Activated CD8-positive, alpha-beta memory T cell treated with anti-CD3 and anti-CD28 coated beads for 4 hours (primary cell): ENCODE measurements at places on chromosomes 5 and 9.

DNA sequence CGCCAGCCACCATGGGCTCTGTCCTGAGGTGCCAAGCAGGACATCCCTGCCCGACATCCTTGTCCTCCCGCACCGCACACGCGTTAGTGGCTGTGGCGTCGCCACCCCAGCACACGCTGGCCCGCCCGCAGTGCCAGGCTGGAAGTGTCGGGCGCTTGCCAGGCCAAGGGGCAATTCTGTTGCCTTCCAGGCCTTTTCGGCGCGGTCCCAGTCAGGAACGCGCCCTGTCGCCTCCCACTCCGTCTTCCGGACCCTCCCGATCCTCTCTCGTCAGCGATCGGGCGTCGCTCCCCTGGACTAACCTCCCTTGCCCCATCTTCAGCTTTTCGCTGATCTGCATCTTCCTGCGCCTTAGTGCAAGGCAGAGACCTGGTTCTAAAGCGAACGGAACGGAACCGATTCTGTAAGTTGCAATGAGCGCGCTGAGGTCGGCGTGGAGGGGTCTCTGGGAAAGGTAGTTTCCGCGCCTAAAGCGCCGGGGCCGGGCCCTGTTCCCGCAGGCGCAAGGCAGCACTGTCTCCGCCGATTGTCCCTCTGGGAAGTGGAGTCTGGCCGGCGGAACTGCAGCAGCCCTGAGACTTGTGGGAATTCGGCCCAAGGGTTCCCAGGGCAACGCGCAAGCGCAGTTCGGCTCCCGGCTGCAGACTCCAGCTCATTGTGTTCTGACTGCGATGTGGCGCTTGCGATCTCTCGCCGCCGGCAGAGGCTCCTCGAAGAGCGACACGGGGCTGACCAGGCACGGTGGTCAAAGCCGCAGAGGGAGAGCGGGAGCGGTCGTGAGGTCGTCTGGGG is at the start of gene ZNF454:
TSS of gene ZNF454 (plus strand) at position 630 of the 792 bp plus-strand sequence. CDS start 1,594 bp downstream, outside the sequence.
- DNase-seq: no peak

DNA sequence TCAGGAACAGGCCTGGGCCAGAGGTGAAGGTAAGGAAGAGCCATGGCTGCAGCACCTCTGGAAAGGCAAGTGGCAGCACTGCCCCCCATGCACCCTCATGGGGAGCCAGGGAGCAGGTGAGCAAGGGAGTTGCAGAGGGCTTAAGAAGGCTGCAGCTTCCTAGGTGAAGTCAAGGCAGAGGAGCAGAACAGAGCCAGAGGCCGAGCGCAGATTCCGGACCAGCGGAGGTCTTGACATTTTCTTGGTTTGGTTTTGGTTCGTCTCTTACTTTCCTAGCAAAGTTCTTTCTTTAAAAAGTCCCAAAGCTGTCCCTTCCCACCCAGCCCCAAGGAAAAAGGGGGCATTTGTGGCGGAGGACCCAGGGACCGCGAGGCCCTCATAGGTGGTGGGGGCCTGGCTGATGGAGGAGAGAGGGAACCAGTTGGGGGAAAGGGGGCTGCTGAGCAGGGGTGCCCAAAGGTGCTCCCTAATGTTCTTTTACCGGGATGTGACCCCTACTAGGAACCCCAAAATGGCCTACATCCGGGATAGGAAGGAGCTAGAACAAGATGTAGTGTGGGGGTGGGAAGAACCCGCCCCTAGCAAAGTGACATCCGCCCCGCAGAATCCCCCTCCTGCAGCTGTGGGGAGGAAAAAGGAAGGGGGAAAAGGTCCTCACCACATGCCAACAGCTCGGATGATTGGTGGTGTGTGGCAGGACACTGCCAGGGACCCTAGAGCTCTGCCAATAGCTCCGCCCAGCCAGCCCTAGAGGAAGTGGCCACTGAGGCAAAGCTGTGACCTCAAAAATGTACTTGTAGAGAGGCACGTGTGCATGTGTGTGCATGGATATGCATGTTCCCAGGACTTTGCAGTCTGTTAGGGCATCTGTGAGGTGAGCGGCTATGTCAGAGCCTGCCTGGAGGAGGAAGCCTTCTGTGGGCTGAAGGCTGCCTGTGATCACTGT is 914 bp upstream of the CD72 start:
- no peak for DNase-seq

DNA sequence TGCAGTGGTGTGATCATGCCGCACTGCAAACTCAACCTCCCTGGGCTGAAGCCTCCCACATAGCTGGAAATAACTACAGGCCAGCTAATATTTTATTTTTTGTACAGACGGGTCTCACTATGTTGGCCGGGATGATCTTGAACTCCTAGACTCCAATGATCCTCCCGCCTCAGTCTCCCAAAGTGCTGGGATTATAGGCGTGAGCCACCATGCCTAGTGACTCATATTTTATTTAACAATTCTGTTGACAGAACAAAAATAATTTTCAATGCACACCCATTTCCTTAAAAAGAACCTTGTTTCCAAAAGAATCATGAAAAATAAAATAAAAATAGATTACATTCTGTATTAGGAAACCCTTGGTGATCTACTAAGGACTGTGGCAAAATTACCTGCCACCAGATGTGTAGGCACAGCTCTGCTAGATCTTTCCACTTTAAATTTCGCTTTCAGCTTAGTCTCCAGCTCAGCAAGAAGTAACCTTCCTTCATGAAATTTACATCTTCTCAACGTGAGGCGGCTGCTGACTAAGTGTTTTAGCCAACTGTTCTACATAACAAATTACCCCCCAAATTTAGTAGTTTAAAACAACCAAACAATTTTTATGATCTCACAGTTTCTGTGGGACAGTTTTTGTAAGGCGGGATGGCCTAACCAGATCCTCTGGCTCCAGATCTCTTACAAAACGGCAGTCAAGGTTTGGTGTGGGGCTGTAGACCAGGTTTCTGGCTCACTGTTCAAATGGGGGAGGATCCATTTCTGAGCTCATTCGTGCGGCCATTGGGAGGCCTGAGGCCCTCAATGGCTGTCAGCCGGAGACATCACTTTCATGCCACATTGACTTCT is 32.6 kb upstream of the GOLPH3 start:
- no peak for DNase-seq

DNA sequence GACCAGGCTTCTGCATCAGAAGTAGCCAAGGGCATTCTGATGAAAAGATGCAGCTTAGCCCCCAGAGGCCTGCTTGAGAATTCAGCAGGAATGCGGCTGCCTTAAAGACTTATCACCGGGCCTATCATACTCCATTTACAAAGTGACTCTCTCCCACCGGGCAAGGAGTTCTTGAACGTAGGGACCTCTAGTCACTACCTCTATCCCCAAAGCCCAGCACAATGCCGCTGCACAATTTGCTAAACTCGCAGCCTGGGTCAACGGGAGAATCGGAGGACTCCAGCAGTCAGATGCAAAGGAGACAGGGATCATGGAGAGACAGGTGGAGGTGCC is 661 bp downstream of the PDCL start:
- DNase-seq: no peak

- no peak for DNase-seq
Observed at GRCh38 chr5:180090769-180091546, 19.4 kb upstream of the RNF130 start.

DNA sequence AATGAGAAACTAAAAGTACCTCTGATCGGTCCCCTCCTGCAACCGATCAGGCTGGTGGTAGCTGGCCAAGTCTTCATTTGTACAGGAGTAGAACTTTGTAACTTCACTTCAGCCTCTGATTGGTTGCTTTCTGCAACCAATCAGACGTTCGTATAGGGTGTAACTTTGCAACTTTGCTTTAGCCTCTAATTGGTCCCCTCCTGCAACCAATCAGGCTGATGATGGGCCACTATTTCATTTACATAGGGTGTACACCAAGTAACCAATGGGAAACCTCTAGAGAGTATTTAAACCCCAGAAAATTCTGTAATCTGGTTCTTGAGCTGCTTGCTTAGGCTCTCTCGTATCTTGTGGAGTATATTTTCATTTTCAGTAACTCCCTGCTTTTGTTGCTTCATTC is 445.5 kb downstream of the MED10 start:
- DNase-seq: no peak

DNA sequence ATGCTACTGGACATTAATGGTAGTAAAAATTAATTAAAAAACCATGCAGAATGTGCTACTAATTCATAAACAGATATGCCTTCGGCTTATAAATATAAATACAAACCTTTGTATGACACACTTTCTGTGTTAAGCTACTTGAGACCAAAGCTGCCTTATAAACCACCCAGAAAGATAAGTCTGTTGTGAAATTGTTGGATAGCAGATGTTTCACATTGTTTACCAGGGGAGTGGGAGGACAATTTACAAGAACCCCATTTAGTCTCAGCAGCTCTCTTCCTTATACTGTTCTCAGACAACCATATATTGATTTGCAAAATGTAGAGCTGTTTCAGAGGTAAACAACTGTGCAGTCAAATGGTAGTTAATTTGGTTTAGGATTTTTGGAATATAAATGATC is 524.4 kb downstream of the PRR16 start:
- DNase-seq: no peak

DNA sequence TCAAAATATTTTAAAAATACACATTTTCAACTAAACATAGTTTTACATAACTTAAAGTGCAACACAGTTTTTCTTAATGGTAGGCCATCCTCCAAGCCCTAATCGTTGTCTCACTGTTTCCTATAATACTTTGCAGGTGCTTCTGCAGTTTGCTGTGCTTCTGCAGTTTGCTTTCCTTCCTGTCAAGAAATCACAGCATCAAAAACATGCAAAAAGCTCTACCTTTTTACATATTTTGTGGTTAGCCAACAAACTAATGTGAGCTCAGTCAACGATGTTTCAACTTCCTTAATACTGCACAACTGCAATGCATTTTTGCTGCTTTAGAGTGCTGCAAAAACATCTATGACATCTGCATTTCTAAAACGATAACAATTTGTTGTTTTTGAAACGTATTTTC is 25.2 kb downstream of the EMB start:
- DNase-seq: no peak

GRCh38 chr9:112541685-112542084 is 55.1 kb downstream of the KIAA1958 start:
- no peak for DNase-seq

DNA sequence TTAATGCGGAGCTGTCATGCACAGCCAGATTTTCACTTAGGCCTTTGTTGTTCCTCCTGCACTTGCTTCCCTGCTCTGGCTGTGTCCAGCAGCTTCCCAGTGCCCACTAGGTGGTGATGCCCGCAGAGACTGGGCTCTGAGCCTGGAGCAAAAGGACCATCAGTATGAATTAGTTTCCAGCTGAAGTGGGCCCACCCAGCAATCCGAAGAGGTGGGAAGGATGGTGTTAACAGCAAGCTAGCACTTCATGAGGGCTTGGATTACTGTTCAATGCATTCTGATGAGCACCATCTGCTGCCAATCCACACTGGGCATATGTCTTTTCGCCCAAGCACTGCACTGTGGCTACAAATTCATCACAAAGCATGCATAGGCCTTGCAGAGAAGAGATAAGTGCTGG is 459.1 kb downstream of the SPOCK1 start:
- no peak for DNase-seq

DNA sequence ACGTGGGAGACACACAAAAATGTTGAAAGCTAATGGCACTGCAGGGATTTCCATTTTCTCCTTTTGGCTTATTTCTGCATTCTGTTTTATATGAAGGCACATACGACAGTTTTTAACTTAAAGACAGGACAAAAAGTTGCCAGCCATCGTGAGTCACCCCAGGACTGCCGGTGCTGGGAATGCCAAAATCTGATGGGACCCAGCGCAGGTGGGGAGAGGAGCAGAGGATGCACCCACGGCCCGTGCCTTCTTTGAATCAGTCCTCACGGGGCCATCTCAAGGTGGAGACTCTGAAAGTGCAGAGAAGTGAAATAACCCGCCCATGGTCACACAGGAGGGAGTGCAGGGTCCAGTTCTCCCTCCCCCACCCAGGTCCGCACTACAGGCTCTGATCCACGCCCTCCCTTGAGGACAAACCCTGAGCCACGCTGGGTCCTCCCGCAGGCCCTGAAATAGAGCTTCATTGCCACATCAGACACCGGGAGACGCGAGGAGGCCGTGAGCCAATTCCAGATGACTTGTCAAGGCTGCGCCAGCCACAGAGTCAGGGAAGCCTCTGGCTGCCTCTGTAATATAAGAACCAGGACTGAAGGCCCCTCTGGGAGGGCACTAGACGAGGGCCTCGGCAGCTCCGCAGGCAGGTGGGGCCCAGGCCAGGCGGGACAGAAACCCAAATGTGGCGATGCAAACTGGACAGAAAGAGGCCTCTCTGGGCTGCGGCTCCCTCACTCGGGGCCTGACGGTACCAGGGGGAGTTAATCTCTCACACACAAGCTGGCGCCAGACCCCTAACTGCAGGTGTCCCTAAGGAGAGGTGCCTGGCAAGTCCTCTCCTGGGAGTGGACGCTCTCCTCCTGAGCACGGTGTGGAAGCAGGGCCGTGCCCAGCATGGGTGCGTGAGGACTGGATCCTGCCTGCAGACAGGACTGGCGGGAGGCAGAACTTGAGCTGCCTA is 22.9 kb downstream of the ADAMTS2 start:
- DNase-seq: no peak

GRCh38 chr5:100161868-100162267 is 373.3 kb upstream of the FAM174A start:
- DNase-seq: no peak

GRCh38 chr5:8861764-8862163 is 684.1 kb downstream of the SEMA5A start:
- no peak for DNase-seq

- DNase-seq: no peak
Observed at GRCh38 chr9:13322828-13323550, 43.5 kb upstream of the MPDZ start.

DNA sequence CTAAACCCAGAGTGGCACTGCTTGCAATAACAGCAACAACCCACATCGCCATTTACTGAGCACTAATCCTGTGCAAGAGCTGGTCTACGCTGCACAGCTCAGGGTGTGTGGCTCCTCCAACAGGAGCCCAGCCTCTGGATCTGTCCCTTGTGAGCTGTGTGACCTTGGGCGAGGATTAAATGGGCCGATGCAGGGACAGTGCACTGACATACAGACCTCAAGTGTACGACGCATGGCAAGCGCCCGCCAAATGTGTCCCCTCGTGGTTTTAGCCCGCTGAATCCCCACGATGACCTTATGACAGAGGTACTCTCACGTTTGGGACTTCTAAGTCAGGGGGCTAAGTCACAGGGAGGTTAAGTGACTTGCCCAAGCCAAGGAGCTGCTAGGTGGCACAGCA is 130.3 kb upstream of the RAPGEF1 start:
- DNase-seq: no peak

DNA sequence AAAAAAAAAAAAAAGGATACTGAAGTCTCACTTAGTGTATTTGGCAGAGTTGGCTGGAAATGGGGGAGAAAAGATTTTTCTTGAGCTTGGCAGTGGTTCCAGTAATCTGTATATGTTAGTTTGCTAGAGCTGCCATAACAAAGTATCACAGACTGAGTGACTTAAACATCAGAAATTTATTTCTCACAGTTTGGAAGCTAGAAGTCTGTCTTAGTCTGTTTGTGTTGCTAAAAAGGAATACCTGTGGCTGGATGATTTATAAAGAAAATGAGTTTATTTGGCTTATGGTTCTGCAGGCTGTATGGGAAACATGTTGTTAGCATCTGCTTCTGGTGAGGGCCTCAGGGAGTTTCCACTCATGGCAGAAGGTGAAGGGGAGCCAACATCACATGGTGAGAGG is 89.6 kb upstream of the CEP78 start:
- no peak for DNase-seq

- DNase-seq: no peak
Observed at GRCh38 chr9:5563886-5564285, 53.6 kb downstream of the PDCD1LG2 start.
